ENCODE measurements at places on chromosomes 7 and 10.

- no peak for DNase-seq
Observed at GRCh38 chr7:139099172-139099947, 10.2 kb downstream of the ZC3HAV1 start.

DNA sequence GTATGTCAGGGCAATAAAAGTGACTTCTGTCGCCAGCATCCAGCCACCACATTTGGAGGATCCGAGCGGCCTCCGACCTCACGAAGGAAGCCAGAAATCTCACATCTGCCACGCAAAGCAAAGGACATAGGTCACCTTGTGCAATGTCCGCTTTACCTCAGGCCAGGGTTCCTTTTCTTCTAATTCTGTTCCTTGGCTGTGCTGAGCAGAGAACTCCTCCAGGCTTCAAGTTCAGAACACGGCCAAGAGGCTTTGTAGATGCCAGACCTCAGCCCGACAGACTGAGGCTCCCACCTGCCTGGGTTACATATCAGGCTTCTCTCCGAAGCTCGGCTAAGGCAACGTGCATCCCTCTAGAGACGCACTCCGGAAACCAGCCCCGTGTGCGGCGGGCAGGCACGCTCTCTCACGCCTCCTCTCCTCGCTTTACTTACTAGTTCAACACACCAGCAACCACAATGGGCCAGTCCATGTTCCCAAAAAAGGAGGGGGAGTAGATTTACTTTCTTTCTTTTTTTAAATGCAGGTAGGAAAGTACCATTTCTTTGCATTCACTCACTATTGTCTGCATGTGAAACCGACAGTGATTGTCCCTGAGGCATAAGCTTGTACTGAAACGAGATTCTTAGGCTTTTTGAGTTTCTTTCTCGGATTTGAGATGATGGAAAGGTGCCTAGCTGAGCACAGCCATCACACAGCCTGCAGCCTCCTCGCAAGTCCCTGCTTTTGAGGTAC is 122.4 kb upstream of the AFAP1L2 start:
- peak; percentile 77 for DNase-seq

- DNase-seq = no peak
Observed at GRCh38 chr7:158192184-158192835, 395.3 kb downstream of the PTPRN2 start.

- no peak for DNase-seq
Observed at GRCh38 chr10:24715246-24715769, 8.4 kb downstream of the ARHGAP21 start.

GRCh38 chr7:147894271-147894670 is 696.3 kb upstream of the C7orf33 start:
- DNase-seq = no peak

GRCh38 chr10:2079603-2080078 is 342.3 kb upstream of the ADARB2 start:
- no peak for DNase-seq

GRCh38 chr10:25547382-25547781 is 372.6 kb downstream of the GPR158 start:
- no peak for DNase-seq

- DNase-seq = no peak
Observed at GRCh38 chr7:13989126-13989948, at the start of gene ETV1. Gene ETV1, minus strand, starts transcription at chr7:13989666. Its CDS starts 614 bp downstream, at chr7:13989052.

DNA sequence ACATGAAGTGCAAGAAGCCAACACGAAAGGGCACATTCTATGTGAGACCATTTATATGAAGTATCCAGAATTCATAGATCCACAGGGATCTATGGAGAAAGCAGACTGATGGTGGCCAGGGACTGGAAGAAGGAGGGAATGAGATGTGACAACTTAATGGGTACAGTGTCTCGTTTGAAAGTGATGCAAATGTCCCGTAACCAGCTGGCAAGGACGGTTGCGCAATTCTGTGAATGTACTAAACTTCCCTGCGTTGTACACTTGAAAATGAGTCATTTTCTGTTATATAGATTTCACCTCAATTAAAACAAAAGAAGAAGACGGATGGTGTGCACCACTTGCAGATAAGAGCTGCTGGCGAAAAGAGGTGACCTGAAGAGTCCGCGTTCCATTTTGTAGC is 861.1 kb downstream of the TYW1 start:
- DNase-seq = no peak

DNA sequence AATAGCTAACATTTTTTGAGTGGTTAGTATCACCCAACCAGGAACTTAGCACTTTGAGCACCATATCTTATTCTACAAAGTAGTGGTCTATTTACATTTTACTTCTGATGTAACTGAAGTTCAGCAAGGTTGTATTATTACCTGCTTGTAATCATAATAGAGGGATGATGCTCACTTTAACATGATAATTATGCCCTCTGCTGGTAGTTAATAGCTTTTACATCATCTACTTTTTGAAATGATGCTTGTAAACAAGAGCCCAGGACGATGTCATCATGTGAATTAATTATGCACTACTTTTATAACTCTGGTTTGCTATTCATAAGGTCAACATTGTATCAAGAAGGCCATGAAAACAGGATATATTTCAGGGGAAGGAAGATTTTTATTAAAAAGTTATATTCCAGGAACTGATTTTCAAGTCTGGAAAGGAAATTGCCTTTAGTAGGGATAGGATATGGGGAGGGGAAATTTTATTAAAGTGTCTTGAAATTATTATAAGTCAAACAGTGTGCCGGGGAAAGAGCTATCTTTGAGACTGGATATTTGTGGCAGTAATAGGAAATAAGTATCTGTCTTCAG is 80.3 kb upstream of the SCIN start:
- DNase-seq = no peak

- DNase-seq = no peak
Observed at GRCh38 chr10:80500572-80501380, 36.9 kb upstream of the SH2D4B start.

DNA sequence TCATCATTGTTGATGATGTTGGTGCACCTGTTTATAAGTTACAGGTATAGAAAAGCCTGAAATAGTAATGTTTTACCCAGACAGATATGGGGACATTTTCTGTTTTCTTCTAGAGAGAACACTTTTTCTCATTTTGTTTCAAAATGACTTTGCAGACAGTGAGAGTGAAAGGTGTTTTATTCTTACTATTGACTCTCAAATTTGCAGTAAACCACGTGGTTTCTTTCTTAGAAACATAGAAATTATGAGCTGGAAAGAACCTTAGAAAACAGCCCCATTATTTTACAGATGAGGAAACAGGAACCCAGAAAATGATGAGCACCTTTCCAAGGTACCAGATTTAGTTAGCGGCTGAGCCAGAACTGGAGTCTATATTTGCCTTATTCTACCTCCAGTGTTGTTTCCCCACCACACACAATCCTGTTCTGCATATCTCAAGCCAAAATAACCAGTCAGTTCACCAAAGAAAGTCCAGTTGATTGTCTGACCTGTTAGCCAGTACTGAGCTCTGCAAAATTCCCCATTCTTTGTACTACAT is 138.9 kb upstream of the AHR start:
- no peak for DNase-seq

- DNase-seq = no peak
Observed at GRCh38 chr10:72370201-72370722, 15.5 kb upstream of the DNAJB12 start.

DNA sequence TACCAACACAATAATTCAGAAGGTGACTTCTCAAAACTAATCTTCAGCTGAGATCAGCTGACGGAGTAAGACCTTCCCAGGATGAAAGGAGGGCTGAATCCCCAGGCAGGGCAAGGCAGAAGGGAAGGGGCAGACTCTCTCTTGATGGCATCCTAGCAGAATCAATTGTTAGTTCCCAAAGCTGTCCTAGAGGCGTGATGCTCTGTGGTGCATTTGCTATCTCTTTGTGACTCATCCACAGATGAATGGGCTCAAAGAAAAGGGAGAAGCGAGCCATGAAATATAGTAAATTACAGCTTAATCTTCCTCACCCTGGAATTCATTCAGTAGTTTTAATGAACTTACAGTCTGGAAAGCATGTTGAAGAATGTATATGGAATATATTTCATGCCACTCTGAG is 37.2 kb downstream of the PDE1C start:
- DNase-seq = no peak

DNA sequence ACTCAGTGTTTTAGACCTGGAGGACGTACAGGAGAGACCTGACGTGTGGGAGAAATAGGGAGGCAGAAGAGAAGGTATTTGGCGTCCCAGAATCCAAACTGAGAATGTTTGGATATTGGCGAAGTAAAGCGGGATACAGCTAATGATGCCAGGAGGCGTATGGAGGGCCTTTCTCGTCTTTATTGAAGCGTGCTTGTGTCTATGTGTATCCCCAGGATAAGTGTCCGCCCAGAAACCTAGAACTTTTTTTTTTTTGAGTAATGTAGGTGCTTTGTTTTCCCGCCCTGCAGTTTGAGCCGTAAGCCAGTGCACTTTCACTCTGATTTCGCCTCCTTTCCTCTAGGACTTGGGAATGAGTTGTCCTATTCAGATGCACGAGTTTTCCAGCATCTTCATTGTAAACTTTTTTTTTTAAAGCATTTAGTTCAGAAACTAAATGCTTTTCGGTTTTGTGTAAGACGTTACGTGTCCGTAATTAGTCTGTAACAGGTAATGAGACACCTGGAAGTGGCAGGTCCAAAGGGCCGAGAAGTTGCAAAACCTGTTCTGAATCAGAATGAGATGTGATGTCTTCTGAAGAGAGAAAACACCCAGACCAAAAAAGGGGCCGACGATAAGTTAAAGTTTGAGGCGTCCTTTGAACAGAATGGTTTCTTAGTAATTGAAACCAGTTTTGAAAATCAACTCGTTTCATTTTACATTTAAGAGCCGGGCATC is 746 bp downstream of the ARL5B start:
- no peak for DNase-seq

DNA sequence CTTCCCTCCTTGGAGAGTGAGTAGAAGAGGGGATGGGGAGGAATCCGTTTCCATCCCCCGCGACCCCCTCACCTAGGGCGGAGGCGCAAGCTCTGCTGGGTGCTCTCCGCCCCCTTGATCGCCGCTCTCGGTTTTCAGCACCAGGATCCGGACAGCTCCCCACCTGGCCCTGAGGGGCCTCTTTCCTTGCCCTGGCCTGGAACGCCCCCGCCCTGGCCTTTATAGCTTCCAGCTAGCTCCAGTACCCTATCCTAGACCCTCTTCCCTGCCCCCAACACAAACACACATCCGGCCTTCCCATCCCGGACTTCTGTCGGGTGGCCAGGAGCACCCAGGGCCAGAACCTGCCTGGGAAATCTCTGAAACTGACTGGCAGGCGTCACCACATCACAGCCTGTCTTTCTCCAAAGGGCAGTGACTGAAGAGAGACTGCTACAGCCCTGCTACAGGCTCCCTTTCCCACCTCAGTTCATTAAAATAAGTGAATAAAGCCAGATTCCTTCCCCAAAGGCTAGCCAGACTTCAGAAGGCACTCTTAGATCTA is 72.3 kb upstream of the LEP start:
- DNase-seq = no peak

DNA sequence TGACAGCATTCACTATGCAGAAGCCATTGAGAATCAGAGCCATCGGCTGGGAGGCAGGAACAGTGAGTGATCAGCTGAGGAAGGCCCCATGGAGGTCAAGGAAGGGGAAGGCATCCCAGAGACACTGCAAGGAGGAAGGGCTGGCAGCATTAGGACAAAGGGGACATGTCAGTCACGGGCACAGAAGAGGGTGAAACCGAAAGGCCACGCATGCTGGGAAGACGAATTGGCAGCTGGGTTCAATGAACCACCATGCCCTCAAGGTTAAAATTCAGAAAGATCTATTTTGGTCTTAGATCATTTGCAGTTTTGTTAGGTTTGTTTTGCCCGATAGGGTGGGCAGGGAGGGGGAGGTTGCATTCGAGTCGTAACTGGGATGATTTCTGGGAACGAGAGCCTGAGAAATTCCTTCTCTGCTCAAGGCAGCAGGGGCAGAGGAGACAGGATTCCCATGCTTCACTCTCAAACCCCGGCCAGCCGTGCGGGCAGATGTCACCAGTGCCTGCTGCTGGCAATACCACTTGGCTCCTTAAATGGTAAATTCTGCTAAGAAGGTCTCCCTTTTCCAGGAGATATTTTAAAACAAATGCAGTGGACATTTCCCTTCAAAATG is 57.7 kb downstream of the ASB13 start:
- no peak for DNase-seq

- no peak for DNase-seq
Observed at GRCh38 chr10:113431398-113432160, 121.3 kb upstream of the HABP2 start.

GRCh38 chr7:30028749-30029635 is 780 bp downstream of the PLEKHA8 start:
- peak; percentile 6 for DNase-seq

DNA sequence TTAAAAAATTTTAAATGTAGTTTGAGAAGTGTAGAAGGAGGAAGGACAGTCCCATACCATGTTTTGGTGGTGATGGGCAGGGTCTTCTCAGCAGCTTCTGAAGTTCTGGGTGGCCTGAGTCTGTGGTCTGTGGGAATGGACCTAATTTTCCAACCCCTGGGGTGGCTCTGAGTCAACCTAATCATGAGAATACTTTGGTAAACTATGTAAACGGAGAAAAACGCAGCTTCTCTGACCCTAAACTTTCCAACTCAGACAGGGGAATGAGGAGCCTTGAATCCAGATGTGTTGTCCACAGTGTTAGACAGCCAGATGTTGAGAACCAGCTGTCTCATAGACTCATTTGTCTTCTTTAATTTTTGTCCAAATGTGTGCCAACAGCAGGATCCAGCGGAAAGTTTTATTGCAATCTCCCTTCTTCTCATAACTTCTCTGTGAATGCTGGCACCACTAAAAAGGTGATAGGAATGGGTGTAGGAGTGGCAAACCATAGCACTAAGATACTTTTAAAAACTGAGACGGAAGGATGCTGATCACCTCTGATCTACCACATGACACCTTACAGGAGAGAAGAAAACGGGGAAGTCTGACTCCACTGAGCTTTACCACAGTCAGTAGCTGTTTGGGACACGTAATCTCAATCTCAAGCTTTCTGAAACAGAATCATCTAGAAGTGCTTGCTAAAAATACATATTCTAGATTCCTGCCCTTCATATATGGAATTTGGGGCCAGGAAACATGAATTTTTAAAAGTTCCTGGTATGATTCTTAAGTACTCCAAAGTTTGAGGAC is 90.5 kb upstream of the PHYHIPL start:
- DNase-seq = no peak

- DNase-seq = no peak
Observed at GRCh38 chr7:156058248-156058647, 246.0 kb upstream of the SHH start.

GRCh38 chr7:155408651-155409586 is 49.0 kb upstream of the EN2 start:
- DNase-seq = no peak

GRCh38 chr10:29776246-29776645 is 141.5 kb upstream of the SVIL start:
- DNase-seq = no peak

DNA sequence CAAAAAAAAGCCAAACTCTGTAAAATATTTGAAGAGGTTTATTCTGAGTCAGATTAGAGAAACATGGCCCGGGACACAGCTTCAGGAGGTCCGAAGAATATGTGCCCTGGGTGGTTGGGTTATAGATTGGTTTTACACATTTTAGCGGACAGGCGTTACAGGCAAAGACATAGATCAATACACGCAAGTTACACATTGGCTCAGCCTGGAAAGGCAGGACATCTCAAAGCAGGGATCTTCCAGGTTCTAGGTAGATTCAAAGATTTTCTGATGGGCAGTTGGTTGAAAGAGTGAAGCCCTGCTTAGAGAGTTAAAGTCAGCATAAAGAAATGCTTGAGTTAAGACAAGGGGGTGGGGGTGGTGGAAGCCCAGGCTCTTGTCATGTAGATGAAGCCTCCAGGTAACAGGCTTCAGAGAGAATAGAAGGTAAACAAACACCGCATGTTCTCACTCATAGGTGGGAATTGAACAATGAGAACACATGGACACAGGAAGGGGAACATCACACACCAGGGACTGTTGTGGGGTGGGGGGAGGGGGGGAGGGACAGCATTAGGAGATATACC is 464.3 kb upstream of the ADARB2 start:
- no peak for DNase-seq

- DNase-seq = peak; percentile 62
Observed at GRCh38 chr10:110209454-110209925, 2.1 kb downstream of the MXI1 start.
